WTC11 (cell line): ENCODE measurements at places on chromosomes 6 and 20.

GRCh38 chr6:170443151-170443662, 109.9 kb downstream of the PSMB1 start:
- DNase-seq: no peak

- DNase-seq: no peak
Measured at GRCh38 chr20:10065154-10065833, 30.5 kb downstream of the ANKEF1 start.

DNA sequence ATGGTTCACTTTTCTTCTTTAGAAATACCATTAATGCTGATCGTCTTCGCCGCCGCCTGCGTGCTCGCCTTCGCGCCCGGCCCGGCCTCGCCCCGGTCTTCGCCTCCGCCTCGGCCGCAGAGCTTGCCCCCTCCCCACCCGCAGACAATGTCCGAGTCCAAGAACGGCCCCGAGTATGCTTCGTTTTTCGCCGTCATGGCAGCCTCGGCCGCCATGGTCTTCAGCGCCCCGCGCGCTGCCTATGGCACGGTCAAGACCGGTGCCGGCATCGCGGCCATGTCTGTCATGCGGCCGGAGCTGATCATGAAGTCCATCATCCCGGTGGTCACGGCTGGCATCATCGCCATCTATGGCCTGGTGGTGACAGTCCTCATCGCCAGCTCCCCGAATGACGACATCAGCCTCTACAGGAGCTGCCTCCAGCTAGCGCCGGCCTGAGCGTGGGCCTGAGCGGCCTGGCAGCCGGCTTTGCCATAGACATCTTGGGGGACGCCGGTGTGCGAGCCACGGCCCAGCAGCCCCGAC, 4.8 kb upstream of the PRPH2 start:
- DNase-seq: peak; percentile 18

- no peak for DNase-seq
Measured at GRCh38 chr20:23096986-23097520, 10.9 kb upstream of the CD93 start.

GRCh38 chr6:814378-815347, 121.7 kb upstream of the EXOC2 start:
- no peak for DNase-seq

GRCh38 chr20:59810449-59811187, 122.8 kb downstream of the SYCP2 start:
- DNase-seq: no peak

GRCh38 chr20:48676795-48677460, 150.9 kb downstream of the PREX1 start:
- no peak for DNase-seq

DNA sequence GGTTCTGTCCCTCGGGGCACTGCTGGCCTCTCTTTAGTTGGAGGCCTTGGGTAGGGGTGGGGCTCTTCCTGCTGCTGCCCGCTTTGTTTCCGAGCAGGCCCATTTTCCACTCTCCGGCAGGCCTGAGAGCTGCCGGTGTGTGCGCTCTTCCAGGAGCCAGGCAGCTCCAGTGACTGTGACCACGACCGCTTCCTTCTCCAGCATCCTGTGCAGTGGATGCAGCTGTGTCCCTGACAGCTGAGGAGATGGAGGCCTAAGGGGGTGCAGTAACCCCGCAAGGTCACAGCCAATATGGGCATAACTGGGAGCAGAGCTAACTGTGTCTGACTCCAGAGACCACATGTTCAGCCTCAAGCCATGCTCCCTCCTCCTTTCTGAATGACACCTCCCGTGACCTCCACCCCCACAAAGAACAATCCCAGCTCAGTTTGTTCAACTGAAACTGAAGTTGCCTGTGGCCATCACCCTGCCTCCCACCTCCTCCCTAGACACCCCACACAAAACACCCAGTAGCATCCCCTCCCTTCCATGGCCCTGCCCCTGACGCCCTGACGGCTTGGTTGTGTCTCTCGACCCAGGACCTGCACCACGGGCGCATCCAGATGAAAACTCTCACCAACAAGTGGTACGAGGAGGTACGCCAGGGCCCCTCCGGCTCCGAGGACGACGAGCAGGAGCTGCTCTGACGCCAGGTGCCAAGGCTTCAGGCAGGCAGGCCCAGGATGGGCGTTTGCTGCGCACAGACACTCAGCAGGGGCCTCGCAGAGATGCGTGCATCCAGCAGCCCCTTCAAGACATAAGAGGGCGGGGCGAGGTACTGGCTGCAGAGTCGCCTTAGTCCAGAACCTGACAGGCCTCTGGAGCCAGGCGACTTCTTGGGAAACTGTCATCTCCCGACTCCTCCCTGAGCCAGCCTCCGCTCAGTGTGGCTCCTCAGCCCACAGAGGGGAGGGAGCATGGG, 27.8 kb downstream of the SPATA2 start:
- no peak for DNase-seq

DNA sequence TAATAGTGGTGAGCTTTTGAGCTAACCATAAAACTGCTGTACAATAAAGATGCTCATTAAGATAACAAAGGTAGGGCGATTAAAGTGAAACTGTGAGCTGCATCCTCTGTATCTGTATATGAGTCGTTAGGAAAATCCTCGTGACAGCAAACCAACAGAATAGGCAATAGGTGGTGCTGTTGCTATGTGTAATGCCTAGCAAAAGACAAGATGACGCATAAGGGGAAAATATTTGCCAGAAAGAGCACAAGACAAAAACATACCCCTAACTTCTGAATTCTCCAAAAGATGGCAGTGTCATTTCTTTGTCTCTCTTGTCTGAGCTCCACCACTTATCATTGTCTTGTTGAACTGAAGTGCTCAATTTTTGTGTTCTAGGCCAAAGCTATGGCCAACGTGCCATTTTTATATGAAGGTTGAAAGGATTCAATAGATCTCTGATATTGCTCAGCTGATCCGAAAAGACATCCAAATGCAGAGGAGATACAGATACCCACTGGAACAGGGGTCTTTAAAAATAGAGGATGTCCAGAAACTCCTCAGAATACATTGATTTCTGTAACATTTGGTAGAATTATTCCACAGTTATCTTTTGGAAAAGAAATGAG, 56.3 kb upstream of the ANKEF1 start:
- DNase-seq: no peak

DNA sequence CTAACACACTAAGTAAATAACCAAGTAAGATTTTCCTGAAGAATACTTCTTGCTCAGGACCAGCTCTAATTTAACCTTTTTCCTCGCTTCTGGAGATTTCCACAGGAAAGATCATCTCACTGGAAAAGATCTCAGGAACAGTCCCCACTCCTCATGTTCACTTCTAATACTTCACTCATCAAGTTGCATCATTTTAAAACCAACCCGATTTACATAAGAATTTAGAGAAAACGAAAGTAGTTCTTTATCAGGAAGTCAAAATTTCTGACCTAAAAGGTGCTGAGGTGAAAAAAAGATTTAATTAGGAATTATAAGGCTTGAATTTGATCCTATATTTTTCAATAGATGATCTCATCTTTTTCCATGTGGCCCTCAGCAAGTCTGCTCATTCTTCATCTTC, 46.6 kb upstream of the PKHD1 start:
- DNase-seq: no peak

DNA sequence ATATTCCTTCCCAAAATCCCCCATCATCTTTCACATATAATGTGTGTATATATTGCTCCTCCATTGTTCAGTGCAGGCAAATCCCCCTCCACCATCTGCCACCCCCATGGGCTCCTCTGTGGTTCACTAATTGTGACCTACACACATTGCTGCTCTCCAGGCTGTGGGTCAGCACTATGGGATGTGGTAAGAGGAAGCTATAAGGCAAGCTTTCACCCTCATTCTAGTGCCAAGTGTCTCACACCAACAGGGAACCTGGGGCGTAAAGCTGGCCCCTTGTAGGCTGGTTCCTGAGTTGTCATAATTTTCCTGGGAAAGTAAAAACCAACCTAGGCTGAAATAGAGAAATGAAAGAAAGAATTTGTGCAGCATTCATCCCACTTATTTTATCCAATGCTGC, 16.8 kb downstream of the FKBP1A start:
- DNase-seq: no peak

- no peak for DNase-seq
Measured at GRCh38 chr6:117817499-117817898, 89.6 kb upstream of the SLC35F1 start.

GRCh38 chr20:24951536-24952083, 2.5 kb downstream of the CST7 start:
- no peak for DNase-seq

GRCh38 chr6:54108271-54108670, 3.0 kb upstream of the MLIP start:
- no peak for DNase-seq

DNA sequence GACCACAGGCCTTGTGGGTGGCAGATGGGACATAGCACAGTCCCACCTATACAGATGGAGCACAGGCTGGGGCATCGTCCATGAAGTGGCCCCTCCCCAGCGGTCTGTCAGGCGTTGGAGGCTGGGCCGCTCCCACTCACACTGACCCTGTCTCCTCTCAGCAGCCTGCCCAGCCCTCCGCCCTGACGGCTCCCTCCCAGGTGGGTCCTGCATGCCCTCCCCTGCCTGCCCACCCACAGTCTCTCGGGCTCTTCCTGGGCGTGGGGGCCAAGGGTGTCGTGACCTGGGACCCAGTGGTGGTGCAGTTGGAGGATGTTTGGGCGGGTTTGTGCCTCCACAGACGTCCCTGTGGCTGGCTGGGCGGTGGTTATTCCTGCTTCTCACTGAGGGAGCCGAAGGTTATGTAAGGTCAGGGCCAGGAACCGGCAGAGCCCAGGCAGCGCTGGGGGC, 22.3 kb downstream of the COL20A1 start:
- no peak for DNase-seq

DNA sequence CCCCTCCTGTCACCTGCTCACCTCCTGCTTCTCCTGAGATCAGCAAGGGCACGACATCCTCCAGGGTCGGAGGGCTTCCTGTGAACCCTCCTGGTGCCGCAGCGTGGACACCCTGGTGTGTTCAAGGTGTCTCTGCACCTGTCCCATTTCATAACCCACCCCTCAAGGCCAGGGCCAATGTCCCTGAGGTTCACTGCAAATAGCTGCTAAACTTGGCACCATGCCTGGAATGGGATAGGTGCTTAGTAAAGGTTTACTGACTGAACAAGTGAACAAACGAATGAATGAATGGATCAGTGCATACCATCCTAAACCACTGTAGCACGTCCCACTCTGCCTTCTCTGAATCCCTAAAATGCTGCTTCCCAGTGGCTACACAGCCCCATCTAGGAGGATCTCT, 35.0 kb downstream of the SIRPA start:
- no peak for DNase-seq

- peak; percentile 78 for DNase-seq
Measured at GRCh38 chr6:25279748-25280343, 672 bp downstream of the CARMIL1 start.

DNA sequence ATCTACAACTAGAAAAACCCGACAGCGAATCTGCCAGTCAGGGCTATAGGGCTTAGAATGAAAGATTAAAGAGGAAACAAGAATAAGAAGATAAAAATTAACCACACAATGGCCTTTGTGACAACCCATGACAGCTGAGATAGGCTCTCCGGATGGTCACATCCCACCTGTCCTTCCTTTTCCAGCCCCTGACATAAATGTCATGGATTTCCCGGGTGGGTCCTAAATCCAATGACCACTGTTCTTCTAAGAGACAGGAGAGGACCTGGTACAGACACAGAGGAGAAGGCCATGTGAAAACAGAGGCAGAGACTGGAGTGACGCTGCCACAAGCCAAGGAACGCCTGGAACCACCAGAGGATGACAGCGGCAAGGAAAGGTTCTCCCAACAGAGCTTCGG, 41.8 kb downstream of the ATXN1 start:
- no peak for DNase-seq

- no peak for DNase-seq
Measured at GRCh38 chr6:168867247-168868102, 386.2 kb downstream of the THBS2 start.

- DNase-seq: no peak
Measured at GRCh38 chr6:41955412-41955811, 13.8 kb upstream of the CCND3 start.

DNA sequence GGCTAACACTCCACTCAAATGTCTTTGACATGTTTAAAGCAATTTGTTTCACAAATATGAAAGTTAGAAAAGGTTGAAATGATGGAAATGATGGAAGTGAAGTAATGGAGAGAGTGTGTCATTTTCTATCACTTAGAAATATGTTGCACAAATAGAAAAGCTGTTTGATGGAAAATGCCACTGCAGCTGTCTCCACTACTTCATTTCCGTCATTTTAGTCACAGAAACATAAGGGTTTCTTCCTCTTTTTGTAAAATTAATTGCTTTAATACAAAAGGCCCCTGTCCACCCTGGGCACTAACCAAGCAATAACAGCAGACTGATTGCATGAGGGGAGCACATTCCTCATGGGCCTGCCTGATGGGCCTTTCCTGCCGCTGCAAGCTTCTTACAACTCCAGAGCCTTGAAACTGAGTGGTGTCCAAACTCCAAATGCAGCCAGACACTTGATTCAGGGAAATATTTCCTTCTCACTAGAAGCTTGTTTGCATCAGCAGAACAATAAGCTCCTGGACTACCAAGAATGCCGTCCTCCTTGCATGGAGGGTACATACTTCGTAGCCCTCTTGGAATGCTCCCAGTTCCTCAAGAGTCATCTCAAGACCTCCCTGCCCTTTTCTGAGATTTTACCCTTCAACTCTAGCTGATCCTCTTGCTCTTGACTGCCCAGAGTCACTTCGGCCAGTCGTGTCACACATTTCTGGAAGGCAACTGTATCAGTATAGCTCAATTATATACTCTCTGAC, 36.1 kb downstream of the F13A1 start:
- no peak for DNase-seq

GRCh38 chr20:21967481-21967880, 262.0 kb downstream of the PAX1 start:
- no peak for DNase-seq

GRCh38 chr6:63598049-63599036, 26.1 kb downstream of the LOC128125822 start:
- peak; percentile 71 for DNase-seq

GRCh38 chr6:69705954-69706353, 90.9 kb downstream of the LMBRD1 start:
- no peak for DNase-seq

- no peak for DNase-seq
Measured at GRCh38 chr6:47670851-47671250, 27.5 kb upstream of the ADGRF4 start.

- DNase-seq: no peak
Measured at GRCh38 chr6:44606504-44606903, 219.0 kb downstream of the CDC5L start.

GRCh38 chr6:108254433-108255410, 6.1 kb downstream of the SNX3 start:
- DNase-seq: no peak

DNA sequence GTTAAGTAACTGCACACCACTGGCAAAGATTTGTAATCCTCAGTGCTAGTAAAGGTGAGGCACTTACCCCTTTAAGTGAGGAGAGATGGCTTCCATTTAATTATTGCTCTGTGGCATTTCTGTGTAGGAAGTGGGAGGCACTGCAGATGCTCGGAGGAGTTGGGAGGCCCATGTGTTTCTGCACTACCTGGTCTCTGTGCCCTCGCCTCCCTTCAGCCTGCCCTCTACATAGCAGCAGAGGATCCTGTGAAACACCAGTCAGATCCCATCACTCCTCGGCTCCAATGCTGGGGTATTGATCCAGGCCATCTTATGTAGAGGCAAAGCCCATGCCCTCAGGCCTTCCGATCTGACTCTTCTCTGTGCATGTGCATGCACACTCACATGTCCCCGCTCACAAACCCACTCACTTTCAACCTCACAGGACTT, 67.0 kb downstream of the SLX4IP start:
- no peak for DNase-seq
